ENCODE measurements at places on chromosomes 7 and 10.

GRCh38 chr10:54660397-54660796, 140.6 kb downstream of the PCDH15 start:
- no peak for DNase-seq

- DNase-seq = no peak
These were observed 271.0 kb upstream of the LRRTM3 start for GRCh38 chr10:66654861-66655260.

DNA sequence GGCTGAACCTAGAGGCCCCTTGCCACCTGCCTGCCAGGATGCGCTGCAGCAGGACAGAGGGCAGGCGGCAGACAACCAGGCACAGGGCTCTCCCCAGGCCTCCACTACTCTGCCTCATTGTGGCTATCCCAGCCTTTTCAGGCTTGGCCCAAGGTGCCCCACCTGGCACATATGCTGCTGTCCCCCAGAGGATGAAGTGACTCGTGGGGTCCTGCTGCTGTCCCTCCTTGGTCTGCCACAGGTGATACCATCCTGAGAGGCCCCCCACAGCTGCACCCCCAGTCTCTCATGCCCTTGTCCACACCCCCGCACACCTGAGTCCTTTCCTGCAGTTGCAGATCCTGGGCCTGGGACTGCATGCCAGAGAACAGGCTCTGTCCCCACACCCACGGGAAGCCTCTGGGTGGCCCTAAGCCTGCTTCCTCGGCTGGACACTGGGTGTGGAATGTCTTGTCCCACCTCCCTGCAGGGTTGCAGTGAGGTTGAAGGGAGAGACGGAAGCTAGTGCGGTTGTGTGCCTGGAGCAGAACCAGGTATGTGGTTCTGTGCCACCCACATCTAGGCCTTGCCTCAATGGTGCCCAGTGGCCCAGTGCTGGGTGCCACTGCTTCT, 55.3 kb downstream of the RASGEF1A start:
- no peak for DNase-seq

GRCh38 chr10:11846542-11846941, 23.4 kb downstream of the PROSER2 start:
- DNase-seq = no peak

DNA sequence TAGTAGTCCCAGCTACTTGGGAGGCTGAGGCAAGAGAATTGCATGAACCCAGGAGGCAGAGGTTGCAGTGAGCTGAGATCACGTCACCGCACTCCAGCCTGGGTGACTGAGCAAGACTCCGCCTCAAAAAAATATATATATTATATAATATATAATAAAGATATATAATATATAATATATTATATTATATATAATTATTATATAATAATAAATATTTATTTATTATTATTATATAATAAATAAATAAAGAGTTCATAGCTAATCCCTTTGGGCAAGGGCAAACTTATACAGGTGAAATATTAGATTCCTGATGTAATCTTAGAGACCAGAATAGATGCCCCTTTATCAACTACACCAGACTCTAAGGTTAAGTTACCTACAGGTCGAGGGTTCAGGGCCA, 185.2 kb downstream of the PRPF18 start:
- no peak for DNase-seq

- DNase-seq = peak; percentile 15
These were observed 739 bp upstream of the MEST start for GRCh38 chr7:130490888-130491804.

DNA sequence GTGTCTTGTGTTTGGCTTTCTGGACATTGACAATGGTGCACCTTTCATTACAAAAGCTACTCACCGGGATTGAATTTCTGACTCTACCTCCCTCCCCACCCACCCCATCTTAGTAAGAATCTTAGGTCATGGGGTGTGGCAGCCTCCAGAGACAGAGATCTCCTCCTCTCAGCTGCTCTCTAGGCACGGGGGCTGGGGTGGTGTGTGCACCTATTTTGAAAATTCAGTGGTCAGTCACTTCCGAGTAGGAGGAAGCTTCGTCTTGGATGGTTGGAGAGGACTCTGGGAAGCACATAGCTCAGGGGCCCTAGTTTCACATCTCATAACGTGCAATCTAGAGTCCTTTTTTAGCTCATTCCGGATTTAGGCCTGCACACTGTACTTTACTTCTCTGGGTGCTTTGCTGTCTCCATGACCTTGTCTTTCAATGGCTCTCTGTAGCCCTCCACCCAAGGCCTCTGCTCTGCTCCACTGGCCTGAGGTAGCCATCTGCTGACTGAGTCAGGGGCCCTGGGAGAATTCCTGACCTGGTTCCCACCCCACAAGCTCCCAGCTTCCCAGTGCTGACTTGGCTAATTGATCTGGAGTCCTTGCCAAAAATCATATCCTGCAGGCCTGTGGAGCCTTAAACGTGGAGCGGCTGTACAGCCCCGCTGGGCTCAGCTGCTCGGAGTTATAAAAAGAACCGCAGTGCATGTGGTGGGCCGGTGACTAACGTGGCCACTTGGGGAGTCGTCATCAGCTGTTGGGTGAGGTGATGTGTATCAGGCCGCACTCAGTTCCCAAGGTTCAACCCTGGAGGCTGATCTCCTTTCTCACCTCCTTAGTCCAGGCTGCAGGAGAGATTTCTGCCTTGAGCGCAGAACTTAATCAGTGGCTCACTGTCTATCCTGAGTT, 19.3 kb upstream of the ADAMTS14 start:
- no peak for DNase-seq

DNA sequence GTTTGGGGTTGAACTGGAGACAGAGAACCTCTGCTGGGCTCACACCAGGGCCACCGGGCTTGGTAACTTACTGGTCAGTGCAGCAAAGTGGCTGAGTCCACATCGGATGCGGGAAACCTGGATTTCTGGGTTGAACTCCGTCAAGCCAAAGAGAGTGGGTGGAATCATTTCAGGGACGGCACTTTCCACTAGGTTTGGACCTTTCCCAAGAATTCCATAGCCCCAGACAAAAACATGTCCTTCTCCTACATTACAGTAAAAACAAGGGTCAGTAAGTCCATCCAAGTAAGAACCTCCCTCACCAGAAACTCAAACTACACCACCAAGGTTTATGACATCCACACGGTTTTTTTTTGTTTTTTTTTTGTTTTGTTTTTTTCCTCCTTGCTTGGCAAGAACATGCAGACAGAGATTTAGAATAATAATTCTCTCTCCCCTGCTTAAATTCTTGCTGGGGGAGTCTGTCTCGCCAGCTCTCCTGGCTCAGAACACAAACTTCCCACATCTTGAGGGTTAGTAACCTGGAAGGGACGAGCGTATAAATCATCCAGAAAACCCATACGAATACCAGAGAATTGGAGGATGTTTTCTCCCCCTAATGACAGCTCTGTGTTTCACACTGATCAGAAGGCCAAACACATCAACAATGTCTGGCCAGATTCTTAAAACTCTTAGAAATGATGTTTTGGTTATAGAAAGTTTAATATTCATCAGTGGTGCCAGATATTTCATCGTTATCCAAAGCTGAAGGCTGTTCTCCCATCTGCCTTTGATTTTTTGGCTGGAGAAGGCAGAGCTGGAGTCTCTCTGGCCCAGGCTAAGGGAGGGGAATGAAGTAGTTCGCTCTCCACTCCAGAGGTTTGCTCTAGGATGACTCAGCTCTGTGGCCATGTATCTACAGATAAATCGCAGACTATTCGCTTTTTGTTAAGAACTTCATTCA, 17.5 kb downstream of the RCC1L start:
- no peak for DNase-seq

GRCh38 chr10:23412223-23412622, 26.7 kb upstream of the OTUD1 start:
- no peak for DNase-seq

DNA sequence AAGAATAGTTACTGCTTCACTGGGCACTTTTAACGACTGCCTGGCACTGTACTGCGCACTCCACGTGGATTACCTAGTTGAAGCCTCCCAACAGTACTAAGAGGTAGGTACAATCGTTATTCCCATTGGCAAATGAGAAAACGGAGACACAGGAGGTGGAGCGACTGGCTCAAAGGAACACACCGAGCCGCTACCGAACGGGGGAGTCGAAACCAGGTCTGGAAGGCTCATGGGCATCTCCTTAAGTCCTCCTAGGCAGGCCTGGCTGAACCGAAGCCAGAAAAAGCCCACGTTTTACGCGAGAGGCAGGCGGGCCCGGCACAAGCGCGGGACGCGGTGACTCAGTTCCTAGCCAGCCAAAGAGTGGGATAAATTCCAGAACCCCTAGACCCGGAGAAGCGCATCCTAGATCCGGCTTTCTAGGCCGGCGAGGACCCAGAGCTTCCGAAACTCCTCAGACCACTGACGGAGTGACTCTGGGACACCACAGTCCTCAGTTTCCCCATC, 472 bp downstream of the PDAP1 start:
- DNase-seq = no peak

- no peak for DNase-seq
These were observed 353.6 kb downstream of the GALNT17 start for GRCh38 chr7:71485586-71485985.

GRCh38 chr7:44156453-44157010, 15.4 kb upstream of the MYL7 start:
- DNase-seq = no peak

GRCh38 chr10:129742742-129743550, 221.1 kb downstream of the EBF3 start:
- no peak for DNase-seq

GRCh38 chr10:31142026-31142425, 110.4 kb upstream of the ZNF438 start:
- DNase-seq = no peak

- no peak for DNase-seq
These were observed 222.3 kb downstream of the KIF20B start for GRCh38 chr10:89923661-89924060.

DNA sequence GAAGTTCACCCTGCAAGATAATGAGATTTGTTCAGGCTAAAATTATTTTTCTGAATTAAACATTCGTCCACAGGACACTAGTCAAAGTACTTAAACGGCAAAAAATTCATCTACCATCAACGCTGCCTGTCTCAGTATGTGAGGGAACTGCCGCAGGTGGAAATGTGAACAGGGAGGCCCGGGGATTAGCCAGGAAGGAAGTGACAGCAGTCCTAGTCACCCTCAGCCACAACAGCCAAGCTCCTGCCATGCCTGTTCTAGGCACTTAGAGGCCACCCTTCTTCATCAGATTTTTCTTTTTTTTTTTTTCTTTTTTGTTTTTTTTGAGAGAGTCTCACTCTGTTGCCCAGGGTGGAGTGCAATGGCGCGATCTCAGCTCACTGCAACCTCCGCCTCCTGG, 9.4 kb downstream of the NUDT5 start:
- no peak for DNase-seq

DNA sequence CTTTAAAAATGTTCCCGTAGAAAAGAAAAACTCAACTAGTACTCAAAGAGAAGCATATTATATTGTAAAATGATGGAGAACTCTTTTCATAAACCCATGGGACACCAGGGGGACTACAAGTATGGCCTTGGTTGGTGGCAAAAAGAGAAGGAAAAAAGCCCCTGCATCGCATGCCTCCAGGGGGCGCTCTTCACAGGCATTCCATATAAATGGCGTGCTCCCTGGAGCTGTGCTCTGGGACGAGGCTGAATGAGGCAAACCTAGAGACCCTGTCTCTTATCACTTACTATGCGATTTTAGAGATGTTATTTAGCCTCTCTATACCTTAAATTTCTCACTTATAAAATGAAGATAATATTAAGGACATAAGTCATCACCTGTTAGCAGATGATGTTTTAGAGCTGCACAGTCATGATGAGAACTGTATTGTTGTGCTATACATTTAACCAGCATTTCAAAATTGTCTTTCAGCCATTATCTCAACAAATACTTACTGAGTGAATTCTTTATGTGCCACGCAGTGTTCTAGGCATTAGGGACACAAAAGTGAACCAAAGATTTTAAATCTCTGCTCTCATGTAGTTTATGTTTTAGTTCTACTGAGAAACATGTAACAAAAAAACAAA, 105.8 kb downstream of the ARHGAP21 start:
- peak; percentile 50 for DNase-seq

- no peak for DNase-seq
These were observed 13.4 kb downstream of the SKIDA1 start for GRCh38 chr10:21511946-21512572.

DNA sequence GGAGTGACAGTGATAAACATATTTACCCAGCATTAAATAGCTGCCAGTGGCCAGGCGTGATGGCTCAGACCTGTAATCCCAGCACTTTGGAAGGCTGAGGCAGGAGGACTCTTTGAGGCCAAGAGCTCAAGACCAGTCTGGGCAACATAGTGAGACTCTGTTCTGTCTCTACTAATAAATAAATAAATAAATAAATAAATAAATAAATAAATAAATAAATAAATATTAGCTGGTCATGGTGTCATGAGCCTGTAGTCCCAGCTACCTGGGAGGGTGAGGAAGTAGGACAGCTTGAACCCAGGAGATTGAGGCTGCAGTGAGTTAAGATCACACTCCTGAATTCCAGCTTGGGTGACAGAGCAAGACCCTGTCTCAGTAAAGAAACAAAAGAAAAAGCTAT, 384.0 kb upstream of the ADARB2 start:
- no peak for DNase-seq

DNA sequence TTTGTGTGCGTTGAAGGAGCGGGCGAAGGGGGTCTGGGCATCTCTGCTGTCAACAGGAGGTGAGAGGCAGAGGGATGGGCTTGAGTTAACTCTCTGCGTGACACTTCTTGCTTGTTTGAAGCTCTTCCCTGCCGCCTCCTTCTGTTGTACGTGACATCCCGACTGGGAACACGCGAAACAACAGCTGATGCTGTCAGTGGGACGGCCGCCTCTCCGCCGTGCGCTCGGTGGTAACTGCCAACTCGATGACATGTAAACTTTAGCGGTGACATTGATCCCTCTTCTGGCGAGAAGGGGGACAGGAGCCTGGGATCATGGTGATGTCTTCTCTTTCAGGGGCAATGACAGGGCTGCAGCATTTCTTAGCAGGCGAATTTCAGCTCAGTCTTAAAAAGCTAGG, 394.5 kb downstream of the TYW1 start:
- DNase-seq = no peak

DNA sequence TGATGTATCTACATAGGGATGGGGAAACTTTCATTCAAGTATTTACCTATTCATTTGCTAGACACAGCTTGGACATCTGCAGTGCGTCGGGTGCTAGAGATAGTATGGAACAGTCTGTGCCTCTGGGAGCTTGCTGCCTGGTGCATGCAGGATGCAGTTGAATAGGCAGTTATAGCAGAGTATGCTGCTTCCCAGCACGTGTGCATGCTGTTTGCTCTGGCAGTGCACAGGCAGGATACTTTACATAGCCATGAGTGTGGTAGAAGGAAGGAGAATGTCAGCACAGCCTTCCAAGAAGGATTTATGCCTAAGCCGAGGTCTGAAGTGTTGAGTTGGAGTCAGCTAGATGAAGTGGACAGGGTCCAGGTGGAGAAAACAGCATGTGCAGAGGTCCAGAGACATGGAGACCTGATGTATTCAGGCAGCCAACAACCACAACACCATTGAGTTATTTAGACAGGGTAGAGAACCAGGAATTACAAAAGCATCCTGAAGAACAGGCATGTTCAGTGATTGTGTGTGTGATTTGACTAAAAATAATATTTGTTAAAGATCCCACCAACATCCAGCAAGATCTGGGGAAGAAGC, 8.1 kb downstream of the MAP3K8 start:
- DNase-seq = no peak

- DNase-seq = no peak
These were observed 8.4 kb downstream of the PRF1 start for GRCh38 chr10:70594161-70594560.
